ENCODE measurements at places on chromosomes 3 and 15.

DNA sequence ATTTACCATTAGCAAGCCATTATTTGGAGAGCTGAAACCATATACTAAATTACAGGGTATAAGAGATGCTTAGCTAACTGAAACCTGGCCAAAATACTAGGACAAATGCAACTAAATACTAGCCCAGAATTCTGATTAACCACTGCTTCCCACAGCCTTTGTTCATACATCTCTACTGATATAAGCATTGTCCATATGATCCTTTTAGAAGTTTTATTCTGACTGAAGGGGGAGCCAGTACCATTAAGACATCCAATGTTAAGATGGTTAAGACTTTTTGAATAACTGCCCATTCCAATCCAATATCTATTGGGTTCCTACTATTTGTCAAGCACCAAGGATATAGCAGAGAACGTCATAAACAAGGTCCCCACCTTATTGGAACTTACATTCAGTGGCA, 421.3 kb downstream of the FOXP1 start:
- DNase-seq: no peak

- DNase-seq: no peak
Measured at GRCh38 chr3:115853104-115853503, 229.8 kb downstream of the GAP43 start.

- DNase-seq: no peak
Measured at GRCh38 chr15:57562196-57562769, 29.4 kb upstream of the MYZAP start.

GRCh38 chr15:93185796-93186195, 96.8 kb upstream of the RGMA start:
- DNase-seq: no peak

DNA sequence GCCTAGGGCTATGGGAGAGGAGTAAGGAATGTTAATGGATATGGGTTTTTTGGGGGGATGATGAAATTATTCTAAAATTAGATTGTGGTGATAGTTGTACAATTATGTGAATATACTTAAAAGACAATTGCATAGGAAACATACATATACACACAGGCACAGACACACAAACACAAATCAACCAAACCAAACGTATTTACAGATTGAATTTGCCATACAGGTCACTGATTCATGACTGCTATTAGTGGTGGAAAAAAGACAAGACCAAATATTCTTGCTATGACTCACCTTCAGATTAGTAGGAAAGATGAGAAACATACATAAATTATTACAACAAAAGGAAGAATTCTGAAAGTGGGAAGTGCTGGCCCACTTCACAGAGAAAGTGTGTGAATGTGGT, 85.3 kb downstream of the C3orf38 start:
- no peak for DNase-seq

DNA sequence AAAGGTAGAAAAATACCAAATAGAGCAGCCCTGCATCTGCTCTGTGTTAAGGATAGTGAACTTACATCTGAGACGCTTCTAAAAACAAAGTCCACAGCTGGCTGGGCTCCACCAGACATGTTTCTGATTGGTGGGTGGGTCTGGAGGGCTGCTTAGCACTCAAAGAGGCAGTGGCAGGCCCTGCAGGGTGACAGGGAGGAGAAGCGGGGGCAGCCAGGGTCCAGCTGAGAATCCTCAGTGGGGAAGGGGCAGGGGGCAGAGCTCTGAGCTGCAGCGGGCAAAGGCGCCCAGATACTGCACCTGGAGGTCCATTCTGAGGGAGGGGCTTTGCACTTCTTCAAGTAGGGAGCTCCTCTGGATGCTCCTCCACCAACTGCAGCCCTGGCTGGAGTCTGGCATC, 28.1 kb downstream of the PRR23E start:
- DNase-seq: no peak

DNA sequence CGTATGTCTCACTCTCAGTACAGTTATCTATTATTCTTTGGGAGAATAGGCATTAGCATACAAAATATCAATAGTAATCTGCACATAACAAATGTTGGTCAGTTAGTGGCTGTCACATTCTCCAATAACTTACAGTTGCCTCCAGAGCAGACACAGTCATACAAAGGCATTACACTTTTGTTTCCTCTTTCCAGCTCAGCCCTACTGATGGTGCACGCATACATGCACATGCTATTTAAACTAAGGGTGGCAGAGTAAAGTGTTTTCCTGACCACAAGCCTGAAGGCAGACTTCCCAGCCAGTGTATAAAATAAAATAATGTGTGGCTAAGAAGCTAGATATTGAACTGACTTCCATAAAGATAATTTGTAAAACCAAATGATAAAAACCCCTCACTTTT, 47.6 kb downstream of the PHLDB2 start:
- DNase-seq: no peak

DNA sequence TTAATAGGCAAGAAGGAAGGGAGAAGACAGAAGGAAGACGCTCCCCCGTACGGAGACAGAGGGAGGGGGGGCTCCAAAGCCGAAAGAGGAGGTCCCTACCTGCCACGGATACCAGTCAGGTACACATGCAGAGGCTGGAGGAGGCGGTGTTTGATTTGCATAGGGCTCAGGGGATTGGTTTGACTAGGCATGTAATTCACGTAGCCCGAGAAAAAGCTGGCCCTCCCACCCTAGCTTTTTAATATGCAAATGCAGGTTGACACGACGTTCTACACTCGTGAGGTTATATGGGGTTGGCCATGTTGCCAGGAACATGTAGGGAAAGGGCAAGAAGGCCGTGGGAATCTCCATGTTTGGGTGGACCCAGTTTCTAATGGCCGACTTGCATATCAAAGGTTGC, 29.8 kb downstream of the ZNF592 start:
- DNase-seq: no peak

- DNase-seq: no peak
Measured at GRCh38 chr3:185361920-185362319, 1.0 kb upstream of the MAP3K13 start.

GRCh38 chr3:108295421-108296175, 750 bp upstream of the HHLA2 start:
- no peak for DNase-seq

- DNase-seq: no peak
Measured at GRCh38 chr3:177361081-177361938, 164.0 kb upstream of the TBL1XR1 start.

GRCh38 chr15:58163985-58164384, 25.8 kb downstream of the AQP9 start:
- no peak for DNase-seq

DNA sequence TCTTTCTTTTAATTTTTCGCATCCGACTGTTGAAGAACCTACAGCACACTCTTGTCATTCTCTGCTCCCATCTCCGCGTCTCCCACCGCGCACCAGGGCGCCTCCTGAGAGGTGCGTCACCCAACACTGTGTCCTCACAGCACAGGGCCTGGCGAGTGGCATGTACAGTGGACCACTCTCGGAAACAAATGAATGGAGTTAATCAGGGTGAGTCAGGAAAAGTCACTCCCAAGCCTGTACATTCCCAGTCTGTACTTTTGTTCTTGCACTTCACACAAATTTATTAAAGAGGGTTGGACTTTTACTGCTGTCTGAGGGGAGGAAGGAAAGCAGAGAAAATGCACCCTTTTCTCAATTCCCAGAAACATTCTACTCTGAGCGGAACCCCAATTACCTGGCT, 625 bp downstream of the COL6A6 start:
- peak; percentile 38 for DNase-seq

- DNase-seq: no peak
Measured at GRCh38 chr15:77413699-77414349, 6.1 kb downstream of the PEAK1 start.

GRCh38 chr3:159763602-159764489, 224.8 kb upstream of the IL12A start:
- peak; percentile 65 for DNase-seq

- DNase-seq: peak; percentile 91
Measured at GRCh38 chr3:39107388-39108199, at the start of the genes GORASP1 and TTC21A. TSS of gene GORASP1 (minus strand) at chr3:39107627. CDS start at chr3:39107541, 86 bp downstream. TSS of gene TTC21A (plus strand) at chr3:39107680. CDS start at chr3:39107838, 158 bp downstream.

Data from hindlimb muscle (tissue), 1 donor.